NCI-H226 (cell line): ENCODE measurements at places on chromosomes 1 and 21.
A peak's percentile ranks its signal among the peaks of the same experiment; 100 is the strongest.

GRCh38 chr1:65323246-65323645, 13.9 kb downstream of the DNAJC6 start:
- no peak for DNase-seq

GRCh38 chr1:115189814-115190539, 100.7 kb upstream of the TSPAN2 start:
- DNase-seq = peak; percentile 93

GRCh38 chr1:180893614-180894013, 19.1 kb upstream of the KIAA1614 start:
- no peak for DNase-seq

- DNase-seq = no peak
Observed at GRCh38 chr1:226787638-226788037, 48.6 kb upstream of the ITPKB start.

DNA sequence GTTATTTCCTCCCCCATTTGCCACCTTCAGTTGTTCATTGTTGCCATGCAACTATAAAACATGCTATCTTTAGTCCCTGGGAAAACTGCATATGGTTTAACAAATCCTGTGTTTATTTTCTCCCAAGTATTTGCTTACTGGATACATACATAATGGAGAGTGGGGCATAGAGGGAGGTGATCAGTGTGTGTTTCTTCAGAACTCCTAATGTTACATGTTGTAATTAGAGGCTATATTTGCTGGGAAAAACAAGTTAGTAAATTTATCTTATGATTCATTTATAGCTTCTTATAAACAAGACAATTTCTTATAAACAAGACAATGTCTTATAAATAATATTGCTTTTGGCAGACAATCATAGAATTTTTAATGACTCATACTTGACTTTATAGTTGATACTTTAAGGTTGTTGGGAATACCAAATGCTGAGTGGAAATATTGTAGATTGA, 7.3 kb upstream of the GIPC2 start:
- DNase-seq = peak; percentile 26

DNA sequence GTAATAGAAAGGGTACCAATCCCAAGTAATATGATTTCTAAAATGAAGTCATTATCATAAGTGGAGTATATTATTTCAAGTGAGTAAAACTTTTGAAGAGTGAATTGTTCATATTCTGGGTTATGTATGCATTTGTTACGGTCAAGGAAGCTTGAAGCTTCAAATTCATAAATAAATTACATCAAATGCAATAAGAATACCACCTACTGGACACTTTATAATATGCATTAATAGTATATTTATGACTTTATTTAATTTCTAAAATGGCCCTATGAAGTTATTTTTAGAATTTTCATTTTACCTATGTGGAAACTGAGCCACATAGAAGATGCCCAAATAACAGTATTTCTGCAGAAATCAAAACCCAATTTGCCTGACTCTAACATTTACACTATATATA, 260.6 kb downstream of the SMYD3 start:
- no peak for DNase-seq

DNA sequence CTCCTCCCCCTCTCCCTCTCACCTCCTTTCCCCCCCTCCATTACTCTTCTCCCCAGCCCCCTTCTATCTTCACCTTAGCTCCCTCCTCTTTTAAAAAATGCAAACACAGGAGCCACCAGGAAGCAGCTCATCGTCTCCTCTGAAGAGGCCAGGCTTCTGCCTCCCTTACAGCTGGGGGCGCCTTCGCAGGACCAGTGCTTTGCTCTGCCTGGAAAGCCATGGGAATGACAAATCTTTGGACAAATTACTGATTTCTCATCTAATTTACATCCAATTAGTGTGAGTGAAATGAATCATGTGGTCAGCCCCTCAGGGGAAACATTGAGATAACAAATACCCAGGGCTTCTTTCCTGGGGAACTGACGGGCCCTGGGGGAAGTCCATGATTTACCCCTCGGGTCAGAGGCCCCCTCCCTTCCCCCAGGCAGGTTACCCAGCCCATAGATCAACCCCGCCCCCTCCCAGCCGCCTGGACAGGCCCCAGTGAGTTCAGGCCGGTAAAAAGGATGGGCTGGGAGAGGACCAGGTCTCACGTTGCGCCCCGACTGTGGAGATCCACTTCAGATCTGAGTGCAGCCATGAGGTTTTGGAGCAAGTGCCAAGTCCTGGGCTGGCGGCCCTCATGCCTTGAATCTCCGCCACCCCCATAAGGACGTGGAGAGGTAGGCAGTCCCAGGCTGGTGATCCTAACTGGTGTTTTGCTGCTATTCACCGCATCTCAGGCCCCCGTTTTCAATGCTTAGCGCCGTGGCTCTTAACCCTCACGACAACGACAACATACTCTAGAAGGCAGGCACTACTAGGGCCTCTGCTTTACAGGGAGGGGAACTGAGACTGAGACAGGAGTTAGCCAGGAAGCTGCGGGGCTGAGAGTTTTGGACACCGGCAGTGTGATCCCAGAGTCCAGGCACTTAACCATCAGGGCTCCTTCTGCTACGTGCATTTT, 300.8 kb downstream of the RRAGC start:
- DNase-seq = no peak

DNA sequence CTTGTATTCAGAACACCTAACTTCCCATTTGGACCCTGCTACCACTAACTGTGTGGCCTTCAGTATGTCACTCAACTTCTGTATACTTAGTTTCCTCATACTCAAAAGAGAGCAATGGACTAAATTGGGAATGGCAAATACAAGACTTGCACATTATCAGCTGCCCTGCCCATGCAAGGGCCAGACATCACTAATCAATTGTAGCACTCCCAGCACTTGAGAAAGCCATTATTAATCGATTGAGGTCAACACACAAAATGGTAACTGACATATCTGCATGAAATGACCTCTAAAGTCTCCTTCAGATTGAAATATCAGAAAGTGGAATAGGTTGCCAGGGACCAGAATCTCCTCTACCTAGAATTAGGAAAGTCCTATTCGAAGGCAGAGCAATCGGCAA, 59.2 kb downstream of the MT1HL1 start:
- no peak for DNase-seq

DNA sequence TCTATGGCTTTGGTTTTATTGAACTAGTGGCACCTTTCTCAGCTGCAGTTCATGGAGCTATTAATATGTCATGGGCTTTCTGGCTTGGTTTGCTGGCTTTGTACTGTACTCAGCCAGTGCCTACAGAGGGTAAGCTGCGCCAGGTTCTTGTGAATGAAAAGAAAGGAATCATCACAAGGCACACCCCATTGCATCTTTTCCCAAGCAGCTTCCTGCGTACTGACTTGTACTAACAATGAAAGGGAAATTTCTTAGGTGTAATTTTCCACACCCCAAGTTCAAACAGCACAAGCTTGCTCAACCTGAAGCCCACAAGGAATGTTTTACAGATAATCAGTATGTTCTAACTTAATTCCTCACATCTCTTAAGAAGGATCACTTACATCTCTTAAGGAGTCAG, 78.0 kb upstream of the TNFSF18 start:
- no peak for DNase-seq

DNA sequence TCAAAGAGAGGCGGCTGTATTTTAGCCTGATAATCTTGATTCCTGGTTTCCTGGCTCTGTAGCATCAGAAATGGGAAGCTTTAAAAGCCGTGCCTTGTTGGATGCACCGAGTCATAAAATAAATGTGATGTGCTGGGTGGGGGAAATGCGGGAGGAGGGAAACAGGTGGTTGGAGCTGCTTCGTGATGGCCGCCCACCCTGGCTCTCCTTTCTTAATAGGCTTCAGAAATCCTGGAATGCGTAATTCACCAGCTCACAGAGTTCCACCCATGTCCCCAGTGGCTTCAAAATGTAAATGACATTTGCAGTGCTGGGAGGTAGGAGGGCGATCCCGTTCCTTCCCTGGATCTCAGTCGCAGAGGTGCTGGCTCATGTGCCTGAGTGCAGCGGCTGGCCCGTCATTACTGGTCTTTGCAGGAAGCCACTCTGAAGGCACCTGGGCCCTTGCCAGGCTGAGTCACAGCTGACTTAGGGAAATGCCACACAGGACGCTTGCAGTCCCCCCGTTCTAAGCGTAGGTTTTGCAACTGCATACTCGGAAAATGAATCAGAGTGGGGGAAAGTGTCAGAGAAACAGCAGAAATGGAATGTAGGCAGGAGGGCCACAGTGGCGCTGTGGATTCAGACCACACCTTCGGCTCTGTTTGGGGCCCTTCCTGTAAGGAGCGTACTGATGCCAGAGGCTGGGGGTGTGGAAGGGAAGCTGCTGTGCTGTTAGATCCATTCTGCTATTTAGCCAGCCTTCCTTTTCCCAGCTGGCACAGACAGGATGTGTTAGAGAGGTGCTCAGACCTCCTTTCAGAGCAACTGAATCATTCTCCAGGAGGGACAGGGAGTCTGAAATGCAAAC, 37.6 kb downstream of the GALNT2 start:
- DNase-seq = peak; percentile 91

GRCh38 chr1:34479731-34480130, 275.1 kb upstream of the GJB5 start:
- no peak for DNase-seq

DNA sequence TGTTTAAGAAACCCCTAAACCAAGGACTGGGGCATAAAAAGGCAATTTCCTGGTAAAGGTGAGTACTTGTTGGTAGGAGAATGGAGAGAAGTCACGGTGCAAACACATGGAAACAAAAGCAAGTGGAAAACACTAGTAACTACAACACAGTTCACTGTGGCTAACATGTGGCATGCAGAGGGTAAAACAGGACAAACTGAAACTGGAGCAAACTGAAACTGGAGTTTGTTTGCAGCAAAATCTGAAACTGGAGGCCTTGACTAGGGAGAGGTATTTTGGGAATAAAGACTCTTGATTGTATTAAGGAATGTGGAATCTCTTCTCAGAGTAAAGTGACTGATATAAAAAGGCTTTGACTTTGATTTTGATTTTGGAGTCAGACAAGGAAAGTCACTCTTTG, 376.3 kb upstream of the PRMT6 start:
- no peak for DNase-seq

- DNase-seq = peak; percentile 73
Observed at GRCh38 chr1:82377201-82377884, 576.6 kb downstream of the ADGRL2 start.

DNA sequence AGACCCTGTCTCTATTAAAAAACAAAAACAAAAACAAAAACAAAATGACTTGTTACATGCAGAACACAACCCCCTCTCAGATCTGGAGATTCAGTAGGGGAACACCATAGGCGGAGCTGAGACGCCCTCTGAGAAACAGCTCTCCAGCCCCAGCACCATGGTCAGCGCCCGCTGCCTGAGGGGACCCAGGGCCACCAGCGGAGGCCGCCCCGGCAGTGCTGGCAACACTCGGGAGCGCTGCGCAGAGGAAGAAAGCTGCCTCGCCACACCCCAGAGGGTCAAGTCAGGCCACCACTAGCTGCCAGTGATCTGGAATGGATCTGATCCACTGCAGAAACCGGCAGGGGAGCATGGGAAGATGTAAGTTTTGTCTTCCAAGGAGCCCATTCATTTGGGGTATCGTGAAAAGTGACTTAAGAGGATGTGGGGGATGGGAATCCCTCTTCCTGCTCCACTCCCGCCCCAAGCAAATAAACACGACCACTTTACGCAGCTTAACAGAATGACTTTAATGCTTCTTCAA, 3.1 kb downstream of the ACTA1 start:
- no peak for DNase-seq

DNA sequence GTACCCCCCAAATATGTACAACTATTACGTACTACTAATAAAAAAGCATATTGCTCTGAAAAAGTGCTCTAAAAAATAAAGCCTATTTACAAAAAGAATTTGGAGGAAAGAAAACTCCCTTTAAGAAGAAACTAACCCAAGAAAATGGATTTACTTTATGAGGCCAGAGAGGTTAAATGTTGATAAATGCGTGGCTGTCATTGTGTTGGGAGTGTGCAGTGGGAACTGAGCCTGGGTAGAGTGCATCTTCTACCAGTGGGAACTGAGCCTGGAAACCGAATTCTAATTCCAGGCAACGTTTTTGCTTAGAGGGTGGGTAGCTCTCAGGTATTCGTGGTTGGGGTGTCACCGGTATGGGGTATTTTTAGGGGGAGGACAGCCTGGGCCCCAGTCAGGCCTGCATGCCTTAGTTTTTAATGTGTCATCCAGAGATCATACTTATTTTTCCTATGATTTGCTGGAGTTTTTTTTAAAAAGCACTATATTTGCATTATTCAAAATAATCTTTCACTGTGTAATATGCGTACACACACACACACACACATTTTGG, 24.1 kb upstream of the RNF187 start:
- DNase-seq = no peak

DNA sequence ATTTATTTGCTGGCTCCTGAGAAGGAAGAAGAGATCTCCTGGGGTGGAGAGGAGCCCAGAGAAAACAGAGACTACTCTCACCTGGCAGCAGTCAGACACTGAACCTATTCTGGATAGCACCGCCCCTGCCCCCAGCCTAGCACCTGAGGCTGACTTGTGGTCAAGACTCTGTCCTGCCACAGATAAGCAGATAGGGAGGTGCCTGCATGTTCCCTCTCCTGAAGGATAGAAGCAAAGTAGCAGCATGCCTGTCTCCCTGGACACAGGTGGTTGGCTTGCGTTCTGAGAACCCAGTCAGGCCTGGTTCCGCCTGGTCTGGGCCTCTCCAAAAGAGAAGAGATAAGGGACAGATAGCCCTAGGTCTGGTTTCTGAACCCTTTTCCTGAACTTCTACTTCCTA, 1.3 kb upstream of the EFNA3 start:
- no peak for DNase-seq

DNA sequence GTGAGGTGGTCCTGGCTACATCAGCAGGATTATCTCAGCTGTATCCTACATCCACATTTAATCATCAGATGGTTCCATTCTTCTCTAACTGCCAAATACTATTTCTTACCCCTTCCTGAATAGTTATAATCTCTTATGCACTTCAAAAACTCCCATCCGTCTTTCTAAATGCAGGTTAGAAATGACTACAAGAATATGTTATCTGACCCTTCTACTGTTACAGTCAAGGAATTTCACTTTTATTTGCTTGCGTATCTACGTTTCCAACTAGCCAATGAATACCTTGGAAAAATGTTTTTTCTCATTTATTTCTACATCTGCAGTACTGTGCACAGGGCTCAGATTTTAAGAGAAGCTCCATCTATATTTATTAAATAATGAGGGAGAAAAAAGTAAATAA, 709.9 kb downstream of the KCNT2 start:
- DNase-seq = no peak

DNA sequence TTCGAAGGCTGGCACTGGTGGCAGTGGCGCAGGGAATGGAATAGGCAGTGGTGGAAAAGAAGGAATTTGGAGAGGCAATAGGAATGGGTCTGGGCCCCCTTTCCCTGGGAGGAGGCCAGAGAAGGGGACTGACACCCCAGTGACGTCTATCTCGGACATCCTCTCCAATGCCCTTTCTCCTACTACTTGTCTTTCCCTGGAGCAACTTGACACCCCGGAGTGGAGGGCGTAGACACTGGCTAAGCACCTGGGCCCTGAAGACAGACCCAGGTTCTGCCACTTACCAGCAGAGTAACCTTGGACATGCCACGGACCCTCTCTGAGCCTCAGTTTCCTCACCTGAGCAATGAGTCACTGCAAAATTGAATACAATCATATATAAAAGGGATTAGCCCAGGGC, 86.8 kb downstream of the CAMK2N1 start:
- DNase-seq = no peak
